A549 (cell line): ENCODE measurements at places on chromosomes 7 and 10. TPM values are rescaled to one million over a fixed set of nuclear protein-coding genes. Genes with fewer than 3 reads are reported as not detected.

- DNase-seq = no peak
These were observed 220.2 kb upstream of the SH2B2 start for GRCh38 chr7:102066476-102066875.

DNA sequence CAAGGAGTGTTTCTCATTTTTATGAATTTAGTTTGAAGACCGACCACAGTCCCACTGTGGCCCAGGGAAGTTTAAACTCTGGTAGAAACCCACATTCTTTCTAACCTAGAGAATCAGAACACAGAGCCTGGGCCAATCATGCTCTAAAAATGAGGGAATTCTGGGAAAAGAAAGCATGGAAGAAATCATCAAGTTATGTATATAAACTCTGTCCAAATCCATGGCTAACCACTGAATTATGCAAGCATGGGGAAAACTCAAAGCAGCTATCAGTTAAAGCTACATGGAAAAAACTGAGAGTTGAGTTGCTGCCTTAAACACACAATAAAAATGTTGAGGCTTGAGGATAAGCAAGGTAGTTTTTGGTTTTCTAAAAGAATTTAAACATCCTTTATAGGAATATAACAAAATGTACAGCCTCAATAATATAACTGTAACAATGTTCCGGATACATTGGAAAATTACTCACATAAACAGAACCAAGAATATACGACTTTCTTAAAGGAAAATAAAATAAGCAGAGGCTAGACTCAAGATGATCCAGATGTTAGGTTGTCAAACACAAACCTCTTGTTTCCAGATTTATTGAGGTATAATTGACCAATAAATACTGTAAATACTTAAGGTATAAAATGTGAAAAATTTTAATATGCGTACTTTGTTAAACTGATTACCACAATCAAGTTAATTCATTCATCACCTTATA lies 311.2 kb upstream of the GNAI1 start:
- no peak for DNase-seq

Gene H2BK1
- polyA plus RNA-seq = not detected in 3 replicates

DNA sequence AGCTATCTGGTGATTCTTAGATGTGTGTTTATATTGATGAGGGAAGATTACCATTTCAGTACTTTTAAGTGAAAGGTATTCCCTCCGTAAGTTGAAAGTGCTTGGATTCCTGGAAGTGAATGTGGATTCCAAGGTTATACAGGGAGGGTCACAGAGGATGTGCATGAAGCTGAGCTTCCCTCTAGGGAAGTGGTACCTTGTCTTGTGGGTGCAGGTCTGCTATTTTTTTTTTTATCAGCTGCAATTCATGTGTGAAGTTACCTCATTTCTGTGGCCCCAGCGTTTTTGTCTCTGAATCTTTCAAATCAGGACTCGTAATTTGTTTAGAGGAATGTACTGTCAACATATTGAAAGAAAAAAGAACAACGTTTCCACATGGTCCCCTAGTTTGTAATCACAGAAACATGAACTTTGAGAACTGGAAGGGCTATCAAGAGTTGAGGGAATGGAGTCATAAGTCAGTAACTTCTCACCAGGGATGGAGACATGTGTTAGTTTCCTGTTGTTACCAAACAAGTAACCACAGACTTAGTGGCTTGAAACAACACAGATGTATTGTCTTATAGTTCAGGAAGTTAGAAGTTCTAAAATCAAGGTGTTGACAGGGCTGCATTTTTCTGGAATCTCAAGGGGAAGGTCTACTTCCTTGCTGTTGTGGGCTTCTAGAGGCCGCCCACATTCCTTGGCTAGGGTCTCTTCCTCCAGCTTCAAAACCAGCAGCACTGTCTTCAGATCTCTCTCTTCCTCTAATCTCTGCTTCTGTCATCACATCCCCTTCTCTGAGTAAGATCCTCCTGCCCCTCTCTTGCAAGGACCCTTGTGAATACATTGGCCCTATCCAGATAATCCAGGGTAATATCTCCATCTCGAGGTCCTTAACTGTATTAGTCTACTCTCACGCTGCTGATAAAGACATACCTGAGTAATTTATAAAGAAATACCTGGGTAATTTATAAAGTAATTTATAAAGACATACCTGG lies 64.4 kb downstream of the RAB18 start:
- no peak for DNase-seq

DNA sequence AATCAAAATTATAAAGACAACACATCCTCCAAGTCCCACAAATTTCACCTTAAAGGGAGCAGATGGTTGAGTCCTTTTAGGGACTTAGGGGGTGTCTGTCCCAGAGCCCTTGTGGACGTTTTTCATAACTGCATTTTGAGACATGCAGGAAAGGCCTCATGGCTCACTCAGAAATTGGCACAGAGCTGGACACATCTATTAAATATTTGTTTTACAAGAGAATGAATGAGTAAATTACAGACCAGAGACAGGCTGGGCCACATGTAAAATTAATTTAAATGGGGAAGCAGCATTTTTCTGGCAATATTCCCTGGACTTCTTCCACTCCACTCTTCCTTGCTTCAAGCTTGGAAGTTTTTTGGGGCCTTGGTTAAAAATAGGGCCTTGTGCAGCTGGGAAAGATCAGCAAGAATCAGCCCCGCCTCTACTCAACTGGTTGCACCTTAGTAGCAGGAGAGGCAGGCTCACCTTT lies 20.0 kb downstream of the LAMB1 start:
- DNase-seq = peak; percentile 25

Gene TRPV5
- not detected in 3 replicates for polyA plus RNA-seq

Gene PKD2L1
- polyA plus RNA-seq = 0.08 to 0.11 TPM (median 0.10 TPM) in 3 replicates

Gene TMEM213
- not detected in 3 replicates for polyA plus RNA-seq

GRCh38 chr7:112538726-112539255 lies 58.0 kb downstream of the LSMEM1 start:
- DNase-seq = no peak

Gene LRRD1
- not detected in 3 replicates for polyA plus RNA-seq

GRCh38 chr10:59896191-59896590 lies 10.2 kb downstream of the CCDC6 start:
- no peak for DNase-seq

- no peak for DNase-seq
These were observed 28.0 kb upstream of the KPNA7 start for GRCh38 chr7:99235925-99236324.

Gene HTR5A
- polyA plus RNA-seq = not detected in 3 replicates
